ENCODE measurements at places on chromosomes 6 and 20. TPM values are rescaled to one million over a fixed set of nuclear protein-coding genes. Genes with fewer than 3 reads are reported as not detected.

ZSCAN23 gene
- 1.1 TPM for total RNA-seq

PGC gene
- total RNA-seq = not detected

KCNK17 gene
- not detected for total RNA-seq

XRN2 gene
- 87.5 TPM for total RNA-seq

ZKSCAN3 gene
- total RNA-seq = 3.4 TPM

ELOVL2 gene
- 0.18 TPM for total RNA-seq

OOEP gene
- total RNA-seq = 0.49 TPM

TOX2 gene
- total RNA-seq = 0.14 TPM

ZNF341 gene
- total RNA-seq = 3.2 TPM

COL11A2 gene
- total RNA-seq = 0.07 TPM

POM121L2 gene
- not detected for total RNA-seq

PRR18 gene
- total RNA-seq = not detected

EMILIN3 gene
- 0.04 TPM for total RNA-seq

PAK5 gene
- not detected for total RNA-seq

CLVS2 gene
- not detected for total RNA-seq

SH3BGRL2 gene
- 5.7 TPM for total RNA-seq

BTN2A1 gene
- 9.9 TPM for total RNA-seq

POLR3F gene
- 13.1 TPM for total RNA-seq

ADGRF4 gene
- 2.8 TPM for total RNA-seq

DEFB124 gene
- not detected for total RNA-seq

TCP1 gene
- total RNA-seq = 272 TPM

SALL4 gene
- total RNA-seq = 0.32 TPM

GRM4 gene
- total RNA-seq = 0.07 TPM

SNRPB gene
- total RNA-seq = 357 TPM

ULBP2 gene
- total RNA-seq = 8.3 TPM

MCHR2 gene
- not detected for total RNA-seq

GNMT gene
- 0.32 TPM for total RNA-seq
